Cortex of kidney (tissue), 1 donor: ENCODE measurements at places on chromosomes 5 and 9.

- DNase-seq = no peak
These were observed 77.5 kb upstream of the UNC5A start for GRCh38 chr5:176732736-176733405.

- DNase-seq = no peak
These were observed 181.2 kb upstream of the ADRA1B start for GRCh38 chr5:159735036-159735435.

DNA sequence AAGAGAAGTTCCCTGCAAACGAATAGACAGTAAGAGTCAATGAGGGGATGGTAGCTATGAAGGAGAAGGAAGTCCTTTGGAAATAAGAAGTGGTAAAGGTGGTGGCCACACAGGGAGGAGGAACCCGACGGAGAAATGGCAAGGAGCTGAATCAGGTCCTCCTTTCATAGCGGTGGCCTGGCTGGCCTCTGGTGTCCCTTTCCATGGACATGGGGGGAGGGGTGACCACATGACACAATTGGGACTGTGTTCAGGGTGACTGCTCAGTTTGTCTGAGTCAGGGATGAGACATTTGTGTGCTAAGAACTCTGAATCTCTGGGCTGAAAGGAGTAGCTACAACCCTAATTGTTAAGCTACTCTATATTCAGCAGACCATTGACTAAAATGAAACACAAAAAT, 28.7 kb upstream of the TIMD4 start:
- DNase-seq = no peak

DNA sequence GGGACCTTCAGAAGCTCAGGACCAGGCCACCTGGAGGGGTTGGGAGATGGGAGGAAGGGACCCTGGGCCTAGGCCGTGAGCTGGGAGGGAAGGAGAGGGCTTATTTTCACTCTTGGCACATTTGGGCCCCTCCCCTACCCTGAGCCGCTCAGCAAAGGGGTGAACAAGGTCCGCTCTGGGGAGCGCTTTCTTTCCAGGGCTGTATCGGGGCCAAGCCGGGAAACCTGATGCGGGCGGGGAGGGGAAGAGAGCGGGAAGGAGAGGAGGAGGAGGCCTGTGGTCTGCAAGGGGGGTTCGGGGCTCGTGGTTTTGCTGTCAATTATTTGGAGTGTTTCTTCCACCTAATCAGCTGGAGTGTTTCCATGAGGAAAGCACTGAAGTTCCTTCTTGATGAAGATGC, 62.7 kb upstream of the RXRA start:
- no peak for DNase-seq

- no peak for DNase-seq
These were observed 12.5 kb downstream of the LECT2 start for GRCh38 chr5:135942202-135942771.
